H9 (cell line): ENCODE measurements at places on chromosomes 3 and 15. TPM values are rescaled to one million over a fixed set of nuclear protein-coding genes. Genes with fewer than 3 reads are reported as not detected.
A peak's percentile ranks its signal among the peaks of the same experiment; 100 is the strongest.

DNA sequence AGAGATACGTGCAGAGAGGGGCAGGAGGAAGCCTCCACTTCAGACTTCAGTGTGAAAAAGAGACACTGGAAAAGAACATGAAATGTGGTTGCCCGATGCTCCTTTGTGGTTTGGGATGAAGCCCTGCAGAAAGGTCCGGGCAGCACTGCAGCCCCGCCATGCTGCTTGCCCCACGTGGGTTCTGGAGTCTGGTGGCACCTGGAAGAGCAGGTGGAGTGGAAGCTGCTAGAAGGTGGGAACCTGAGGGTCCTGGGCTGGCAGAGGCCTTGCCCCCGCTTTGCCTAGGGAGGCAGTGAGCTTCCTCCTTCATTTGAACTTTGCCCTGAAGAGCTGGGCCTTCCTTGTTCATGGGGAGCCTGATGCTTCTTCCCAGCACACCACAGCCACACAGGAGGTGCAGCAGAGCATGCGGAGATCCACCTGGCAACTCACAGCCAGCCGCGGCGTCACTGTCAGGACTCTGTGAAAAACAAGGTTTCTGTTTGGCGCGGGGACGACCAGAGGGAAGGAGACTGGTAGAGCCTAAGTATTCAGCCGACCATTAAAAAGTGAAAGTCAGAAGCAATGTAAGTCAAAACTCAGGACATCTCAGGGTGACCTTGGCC is 59.0 kb downstream of the APBA2 start:
- peak; percentile 15 for DNase-seq

GRCh38 chr3:64911138-64911537 is 223.3 kb upstream of the ADAMTS9 start:
- DNase-seq = no peak

DNA sequence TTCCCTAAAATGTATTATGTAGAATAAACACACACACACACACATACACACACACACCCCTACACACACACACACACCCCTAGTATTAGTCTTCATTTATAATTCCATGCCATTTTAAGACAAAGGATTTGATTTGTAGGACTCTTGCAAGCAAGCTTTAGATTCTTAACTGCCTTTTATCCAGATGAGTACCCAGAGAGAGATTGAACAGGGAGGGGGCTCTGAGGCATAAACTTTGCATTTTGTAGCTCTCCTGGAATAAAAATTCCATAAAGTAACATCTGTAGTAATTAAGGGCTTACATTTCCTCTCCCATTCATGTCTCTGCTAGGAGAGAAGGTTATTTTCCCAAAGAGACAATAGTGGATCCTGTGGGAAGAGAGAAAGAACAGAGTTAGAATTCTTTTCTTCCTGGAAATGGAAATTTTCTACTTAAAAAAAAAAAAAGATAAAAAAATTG is 479.4 kb downstream of the RBMS3 start:
- no peak for DNase-seq

The CLDN18 gene
- total RNA-seq = not detected in 2 replicates

The ATP13A4 gene
- total RNA-seq = 0.13 TPM in 1 of 2 replicates, not detected in the other

The THSD4 gene
- 5.5 and 5.7 TPM in 2 replicates for total RNA-seq

The EFCAB12 gene
- total RNA-seq = 0.11 and 0.28 TPM in 2 replicates

- no peak for DNase-seq
These were observed 18.9 kb upstream of the CSPG4 start for GRCh38 chr15:75731248-75732151.

GRCh38 chr3:67083277-67083676 is 85.2 kb downstream of the KBTBD8 start:
- DNase-seq = no peak

GRCh38 chr15:52735231-52736089 is 54.7 kb downstream of the ONECUT1 start:
- DNase-seq = peak; percentile 73

- no peak for DNase-seq
These were observed 98.5 kb upstream of the SLC2A2 start for GRCh38 chr3:171125010-171125409.

The PPIP5K1 gene
- total RNA-seq = 28.5 and 30.1 TPM in 2 replicates

- no peak for DNase-seq
These were observed 83.4 kb downstream of the MESD start for GRCh38 chr15:80906159-80906766.

GRCh38 chr15:53739651-53740050 is 19.8 kb downstream of the WDR72 start:
- no peak for DNase-seq
